ENCODE measurements at places on chromosomes 2 and 18.
A peak's percentile ranks its signal among the peaks of the same experiment; 100 is the strongest.

DNA sequence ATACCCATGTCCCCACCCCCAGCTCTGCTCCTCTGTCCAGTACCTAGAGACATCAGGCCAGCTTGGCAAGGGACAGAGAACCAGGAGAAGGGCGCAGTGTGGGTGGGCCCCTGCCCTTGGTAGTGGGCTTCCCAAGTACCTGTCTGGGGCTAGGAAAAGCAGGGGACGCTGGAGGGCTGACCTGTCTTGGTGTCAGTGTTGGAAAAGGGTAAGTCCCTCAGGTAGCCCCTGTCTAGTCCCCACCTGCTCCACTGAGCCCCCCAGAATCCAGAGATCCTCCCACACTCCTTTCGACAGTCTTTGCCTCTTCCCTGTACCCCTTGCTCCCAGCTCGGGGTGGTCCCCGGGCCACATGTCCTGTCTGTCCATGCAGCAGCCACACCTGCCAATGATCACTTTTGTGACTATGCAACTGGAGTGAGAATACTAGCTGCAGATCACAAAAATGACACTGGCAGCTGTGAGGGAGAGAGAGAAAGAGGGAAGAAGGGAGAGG is 14.6 kb downstream of the DNAJB2 start:
- DNase-seq, result no peak

- DNase-seq, result no peak
Observed at GRCh38 chr2:74048843-74049519, 64.3 kb downstream of the TET3 start.

- peak; percentile 1 for DNase-seq
Observed at GRCh38 chr18:49175476-49175875, 224.7 kb upstream of the SMAD7 start.

GRCh38 chr2:120251880-120252224 is 800 bp upstream of the RALB start:
- DNase-seq, result no peak

DNA sequence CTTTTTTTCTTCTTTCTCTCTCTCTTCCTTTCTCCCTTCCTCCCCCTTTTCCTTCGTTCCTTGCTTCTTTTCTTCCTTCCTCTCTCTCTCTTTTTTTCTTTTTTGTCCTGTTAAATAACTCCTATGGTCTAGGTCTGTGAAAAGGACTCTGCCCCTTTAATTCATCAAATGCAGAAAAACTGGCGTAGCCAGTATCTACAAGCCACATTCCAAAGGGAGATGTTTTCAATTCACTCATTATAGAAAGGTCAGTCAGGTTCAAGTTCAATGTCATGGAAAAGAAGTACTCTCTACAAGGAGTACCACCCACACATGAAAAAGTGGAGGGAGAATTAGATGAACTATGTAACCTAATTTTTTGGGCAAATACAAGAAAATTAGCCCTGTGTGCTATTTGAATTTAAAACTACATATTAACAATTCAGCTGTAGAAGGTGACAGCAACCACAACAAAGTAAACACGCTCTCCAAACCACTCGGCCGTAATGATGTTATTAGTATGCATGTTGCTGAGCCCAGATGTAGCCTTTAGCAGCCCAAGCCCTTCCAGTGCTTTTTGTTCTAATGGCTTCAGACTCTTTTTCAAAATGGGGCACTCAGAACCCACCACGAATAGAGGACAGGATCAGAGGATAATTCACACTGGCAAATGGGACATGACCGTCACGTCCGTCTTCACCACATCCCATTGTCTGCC is 735.4 kb upstream of the FANCL start:
- DNase-seq, result no peak

DNA sequence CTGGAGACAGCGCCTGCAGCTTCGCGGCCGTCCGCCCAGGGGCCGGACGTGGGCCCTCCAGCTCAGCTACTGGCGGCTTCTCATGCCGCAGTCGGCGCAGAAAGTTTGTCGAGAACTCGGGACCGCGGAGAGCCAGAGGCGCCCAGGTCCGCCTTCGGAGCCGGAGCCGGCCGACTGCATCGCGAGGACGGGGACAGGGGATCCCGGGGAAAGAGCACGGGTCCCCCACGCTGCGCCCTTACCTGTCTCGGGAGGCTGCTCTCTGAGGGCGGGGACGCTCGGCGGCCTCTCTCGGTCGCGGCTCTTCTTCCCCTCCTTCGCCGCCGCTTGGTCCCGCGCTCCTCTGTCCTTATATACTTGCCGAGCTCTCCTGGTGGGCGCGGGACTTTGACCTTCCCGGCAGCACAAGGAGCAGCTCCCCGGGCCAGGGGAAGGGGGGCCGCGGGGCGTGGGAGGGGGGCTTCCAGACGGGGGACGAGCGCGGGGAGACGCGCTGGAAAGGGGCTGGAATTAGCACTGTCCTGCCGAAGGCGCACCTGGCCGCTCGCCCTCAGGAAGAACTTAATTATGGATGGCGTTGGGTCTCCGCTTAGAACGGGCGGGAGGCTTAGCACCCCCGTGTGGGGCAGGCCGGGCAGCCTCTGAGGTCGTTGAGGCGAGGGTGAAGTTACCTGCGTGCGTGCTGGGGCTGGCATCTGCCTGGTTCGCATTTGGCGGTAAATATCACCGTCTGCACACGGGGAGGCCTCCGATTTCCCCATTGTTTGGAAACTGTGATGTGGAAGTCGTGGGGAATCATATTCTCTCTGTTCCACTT is at the start of gene POMC:
TSS of gene POMC (minus strand) at position 325 of the 817 bp plus-strand sequence. CDS start 3,808 bp downstream, outside the sequence.
- DNase-seq, result no peak

DNA sequence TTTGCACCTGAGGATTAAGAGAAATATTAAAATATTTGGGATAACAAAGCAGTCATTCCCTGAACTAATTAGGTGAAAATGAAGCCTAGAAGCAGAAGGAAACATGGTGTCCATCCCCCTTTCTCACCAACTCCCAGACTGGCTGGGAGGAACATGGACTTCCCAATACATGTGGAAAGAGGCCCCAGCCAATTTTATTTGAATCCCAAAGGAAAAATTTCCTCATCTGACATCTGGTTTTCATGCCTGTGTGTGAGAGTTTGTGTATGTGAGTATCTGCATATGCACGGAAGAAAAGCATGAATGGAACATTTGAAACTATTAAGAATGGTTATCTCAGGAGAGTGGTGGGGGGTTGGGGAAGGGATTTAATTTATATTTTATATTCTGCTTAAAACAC is 84.3 kb downstream of the COPS8 start:
- DNase-seq, result no peak

DNA sequence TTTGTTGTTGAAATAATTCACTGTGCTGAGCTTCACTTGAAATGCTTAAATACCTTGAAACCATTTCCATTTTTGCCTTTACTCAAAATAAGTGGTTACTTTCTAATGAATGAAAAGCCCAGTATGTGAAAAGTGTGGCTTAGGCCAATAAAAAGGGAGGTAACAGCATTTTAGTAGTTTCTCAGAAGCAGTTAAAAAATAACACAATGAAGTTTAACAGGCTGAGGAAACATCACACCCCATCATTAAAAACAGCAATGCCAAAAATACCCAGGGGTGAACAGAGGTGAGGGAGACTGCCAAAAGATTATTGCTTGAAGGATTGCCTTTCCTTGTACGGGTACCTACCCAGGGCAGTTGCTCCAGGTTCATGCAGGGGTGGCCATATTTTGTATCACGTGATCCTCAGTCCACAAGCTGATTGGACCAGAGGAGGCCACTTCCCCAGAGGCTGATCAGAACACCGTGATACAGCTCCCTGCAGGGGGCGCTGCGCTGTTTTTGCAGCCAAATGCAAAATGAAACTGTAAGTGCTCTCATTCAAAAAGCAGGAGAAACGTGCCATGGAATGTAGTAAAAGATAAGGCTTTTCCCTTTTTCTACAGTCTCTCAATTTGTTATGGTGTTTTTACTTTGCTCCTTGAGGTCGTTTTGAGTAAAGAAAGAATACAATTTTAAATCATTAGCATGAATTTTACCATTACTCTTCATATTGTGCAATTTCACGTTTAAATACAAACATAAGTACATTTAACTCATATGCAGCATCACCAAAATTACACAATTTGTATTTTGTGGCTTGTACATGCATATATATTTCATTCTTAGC is 70.2 kb upstream of the SH3BP4 start:
- DNase-seq, result peak; percentile 72

DNA sequence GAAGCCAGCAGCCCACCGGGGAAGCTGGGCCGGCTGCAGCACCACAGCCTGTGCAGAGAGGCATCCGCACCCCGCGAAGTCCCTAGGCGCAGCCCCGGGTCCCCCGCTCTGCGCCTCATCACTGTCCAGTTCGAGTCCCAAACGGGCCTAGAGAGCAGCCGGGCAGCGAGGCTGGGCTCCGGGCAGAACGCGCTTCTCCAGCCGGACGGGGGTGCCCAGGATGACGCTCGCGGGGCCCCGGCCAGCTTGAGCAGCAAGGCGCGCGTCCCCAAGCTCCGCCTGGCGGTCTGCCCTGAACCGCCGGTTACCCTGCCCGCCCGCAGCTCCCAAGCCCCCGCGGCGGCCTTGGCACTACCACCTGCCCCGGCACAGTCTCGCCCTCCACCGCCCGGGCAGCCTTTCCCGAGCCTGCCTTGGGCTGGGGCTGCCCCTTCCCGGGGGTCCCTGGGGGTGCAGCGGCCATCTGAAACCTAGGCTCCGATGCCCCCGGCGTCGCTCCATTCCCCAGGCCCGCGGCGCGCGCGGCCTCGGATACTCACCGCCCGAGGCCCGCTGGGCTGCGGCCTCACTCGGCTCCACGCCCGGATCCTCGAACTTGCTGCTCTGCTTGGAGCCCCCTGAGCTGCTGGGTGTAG is 591 bp downstream of the SLC16A14 start:
- DNase-seq, result peak; percentile 17

DNA sequence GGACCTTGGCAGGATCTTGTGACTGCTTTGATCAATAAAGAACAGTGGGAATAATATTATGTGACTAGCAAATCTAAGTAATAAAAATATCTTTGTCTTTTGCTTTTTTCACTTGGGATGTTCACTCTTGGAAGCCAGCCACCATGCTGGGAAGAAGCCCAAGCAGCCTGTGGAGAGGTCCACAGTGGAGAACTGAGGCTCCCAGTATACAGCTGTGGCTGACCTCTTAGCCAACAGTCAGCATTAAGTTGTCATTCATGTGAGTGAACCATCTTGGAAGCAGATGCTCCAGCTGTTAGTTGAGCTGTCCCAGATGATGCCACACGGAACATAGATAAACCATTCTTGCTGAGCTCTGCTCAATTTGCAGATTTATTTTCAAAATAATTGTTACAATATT is 160.0 kb downstream of the OSR1 start:
- DNase-seq, result no peak

- peak; percentile 16 for DNase-seq
Observed at GRCh38 chr2:238848691-238848975, 748 bp downstream of the TWIST2 start.

GRCh38 chr2:166344286-166345113 is 31.2 kb downstream of the SCN9A start:
- no peak for DNase-seq

GRCh38 chr2:134087371-134087921 is 166.4 kb upstream of the MGAT5 start:
- no peak for DNase-seq

GRCh38 chr2:226995625-226996041 is 159.8 kb downstream of the RHBDD1 start:
- DNase-seq, result no peak

DNA sequence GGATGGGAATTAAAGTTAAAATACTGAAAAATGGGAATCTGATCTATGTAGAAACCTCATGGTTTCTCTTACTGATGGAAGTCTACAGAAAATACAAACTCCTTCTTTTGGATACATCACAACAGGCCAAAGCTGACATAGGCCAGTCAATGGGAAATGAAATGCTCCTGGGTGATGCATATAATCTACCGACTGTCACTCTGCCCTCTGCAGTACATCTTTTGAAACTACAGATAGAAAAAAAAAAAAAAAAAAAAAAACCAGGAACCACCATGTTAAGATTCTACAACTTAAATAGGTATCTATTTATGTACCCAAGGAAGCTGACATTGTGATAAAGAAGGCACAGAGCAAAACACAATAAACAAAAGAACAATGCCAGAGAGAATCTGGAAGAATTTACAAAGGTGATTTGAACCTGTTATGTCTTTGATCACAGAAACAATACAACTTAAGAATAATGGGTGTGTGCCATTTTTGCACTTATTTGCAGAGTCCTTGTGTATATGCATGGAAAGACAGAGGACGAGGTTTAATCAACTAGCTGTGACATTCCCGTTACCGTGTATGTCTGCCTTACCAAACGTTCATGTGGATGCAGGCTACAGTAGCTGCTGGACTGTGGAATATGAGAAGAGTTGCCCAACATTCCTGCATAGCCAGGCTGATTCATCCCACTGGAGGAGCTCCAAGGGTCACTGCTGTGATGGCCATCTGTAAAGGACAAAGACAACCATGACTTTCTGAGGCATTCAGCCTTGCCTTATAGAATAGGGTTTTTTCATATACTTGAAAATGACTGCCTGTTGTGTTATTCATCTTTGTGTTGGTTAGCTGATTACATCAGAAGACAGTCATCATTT is 312.7 kb downstream of the TCF4 start:
- DNase-seq, result peak; percentile 12

Measured in NCI-H524 (cell line).